NK-92 treated with Interleukin-12 subunit alpha and Interleukin-12 subunit beta, amount 100 ng/mL, for 24 hours (cell line): ENCODE measurements at places on chromosomes 11 and 22.

- DNase-seq: peak; percentile 77
These were observed at the start of gene XNDC1N for GRCh38 chr11:71927820-71928736. TSS of gene XNDC1N (minus strand) at chr11:71928594. CDS start at chr11:71923353, 5,241 bp downstream.

DNA sequence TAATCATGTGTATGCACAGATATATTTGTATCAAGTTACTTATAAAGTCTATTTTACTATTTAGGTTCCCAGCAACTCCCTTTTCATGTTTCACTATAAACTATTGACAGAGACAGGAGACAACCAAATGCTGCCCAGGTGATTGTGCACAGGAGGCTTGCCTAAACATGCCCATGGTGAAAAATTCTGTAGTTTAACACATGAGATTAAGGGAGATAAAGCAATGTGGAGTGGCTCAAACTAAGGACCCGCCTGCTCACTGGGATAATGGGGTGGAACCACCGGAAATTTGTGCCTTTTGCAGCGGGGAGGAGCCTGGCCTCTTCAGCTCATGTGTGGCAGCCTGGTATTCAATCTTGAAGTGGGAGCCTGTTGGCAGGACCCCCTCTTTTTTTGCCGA, 459.5 kb upstream of the CNTN5 start:
- DNase-seq: no peak

DNA sequence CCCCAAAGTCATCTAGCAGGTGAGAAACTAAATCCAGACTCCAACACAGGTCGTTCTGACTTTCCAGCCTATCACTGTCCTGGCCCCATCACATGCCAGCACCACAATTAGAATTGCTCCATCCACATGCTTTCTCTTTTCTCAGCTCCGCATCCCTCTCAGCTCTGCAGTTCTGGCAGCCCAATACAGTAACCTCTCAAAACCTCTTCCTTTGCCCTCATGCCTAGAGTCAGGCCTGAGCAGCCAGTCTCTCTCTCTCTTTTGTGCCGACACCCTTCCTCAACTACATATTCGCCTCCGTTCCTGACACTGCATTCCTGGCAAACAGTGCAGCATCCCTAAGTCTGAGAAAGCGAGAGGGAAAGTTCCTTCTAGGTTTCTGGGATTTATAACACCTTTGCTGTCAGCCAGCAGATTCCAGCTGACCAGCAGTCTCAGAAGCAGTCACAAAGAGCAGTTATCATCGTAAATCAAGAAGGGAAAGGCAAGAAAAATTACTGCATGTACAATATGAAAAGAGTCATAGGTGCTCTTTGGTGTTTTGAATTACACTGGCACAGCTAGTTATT, 258.0 kb downstream of the FAT3 start:
- DNase-seq: no peak

GRCh38 chr11:40139066-40139465, 1320.4 kb downstream of the LRRC4C start:
- DNase-seq: no peak

GRCh38 chr22:18906896-18907295, 776 bp downstream of the DGCR6 start:
- DNase-seq: no peak

- no peak for DNase-seq
These were observed 40.0 kb upstream of the PTH start for GRCh38 chr11:13535819-13536218.

DNA sequence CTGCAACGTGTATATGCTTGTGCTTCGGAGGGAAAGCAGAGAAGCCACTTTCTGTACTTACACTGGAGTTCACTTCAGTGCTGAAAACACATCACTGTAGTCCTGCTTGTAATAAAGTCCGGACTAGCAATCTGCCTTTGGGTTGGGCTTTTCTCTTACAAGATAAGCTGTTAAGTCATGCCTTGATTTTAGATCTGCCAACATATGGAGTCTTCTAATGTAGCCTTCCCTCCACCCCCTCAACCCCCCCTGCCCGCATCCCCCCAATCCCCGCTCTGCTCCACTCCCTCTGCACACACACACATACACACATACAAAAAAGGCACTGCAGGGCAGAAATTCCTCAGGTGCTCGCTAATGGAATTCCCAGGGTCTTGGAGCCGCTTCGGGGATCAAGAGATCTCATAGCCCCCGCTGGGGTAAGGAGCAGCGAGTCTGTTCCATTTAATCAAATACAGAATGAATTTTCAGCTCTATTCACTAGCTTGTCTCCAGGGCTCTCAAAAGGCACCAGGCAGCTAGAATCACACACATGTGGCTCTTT, 3.4 kb downstream of the CDON start:
- no peak for DNase-seq
